ENCODE measurements at places on chromosomes 12 and 14.

GRCh38 chr14:94050231-94050880 lies 24.2 kb downstream of the OTUB2 start:
- no peak for DNase-seq

DNA sequence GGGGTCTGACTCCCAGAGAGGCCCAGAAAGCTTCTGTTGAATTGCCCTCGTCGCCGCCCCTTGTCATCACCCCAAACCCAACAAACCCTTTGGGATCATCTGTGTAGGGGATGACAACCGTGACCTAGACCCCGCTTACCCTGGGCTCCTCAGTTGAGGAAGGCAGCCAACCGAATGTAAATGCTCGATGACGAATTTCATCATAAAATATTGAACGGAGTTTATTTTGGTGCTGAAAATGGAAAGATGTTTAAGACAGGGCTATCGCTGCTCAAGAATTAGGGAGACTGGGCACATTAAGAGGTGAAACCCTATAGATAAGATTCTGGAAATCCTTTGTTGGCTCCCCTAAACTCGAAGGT lies 512 bp downstream of the ACTR10 start:
- no peak for DNase-seq

DNA sequence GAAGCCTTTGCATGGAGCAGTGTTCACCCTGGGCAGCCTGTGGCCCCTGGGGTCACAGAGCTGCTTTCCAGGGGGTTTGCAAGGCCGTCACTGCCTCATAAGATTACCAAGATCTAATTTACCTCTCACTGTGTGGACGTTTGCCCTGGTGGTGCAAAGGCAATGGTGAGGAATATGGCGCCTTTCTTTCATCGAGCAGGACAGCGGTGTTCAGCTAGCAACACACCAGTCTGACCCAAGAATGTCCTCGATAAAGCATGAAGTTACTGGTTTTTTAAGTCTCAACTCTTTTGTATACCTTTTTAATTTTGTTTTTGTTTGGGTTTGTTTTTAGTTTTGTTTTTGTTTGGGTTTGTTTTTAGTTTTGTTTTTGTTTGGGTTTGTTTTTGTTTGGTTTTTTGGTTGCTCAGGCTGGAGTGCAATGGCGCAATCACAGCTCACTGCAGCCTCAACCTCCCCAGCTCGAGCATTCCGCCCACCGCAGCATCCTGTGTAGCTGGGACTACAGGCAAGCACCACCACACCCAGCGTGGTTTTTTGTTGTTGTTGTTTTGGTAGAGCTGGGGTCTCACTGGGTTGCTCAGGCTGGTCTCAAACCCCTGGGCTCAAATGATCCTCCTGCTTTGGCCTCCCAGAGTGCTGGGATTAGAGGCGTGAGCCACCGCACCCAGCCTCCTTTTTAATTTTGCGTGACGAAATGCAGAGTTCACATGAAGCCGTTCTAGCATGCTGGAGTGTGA lies 57.9 kb downstream of the PPP2R5C start:
- peak; percentile 94 for DNase-seq

DNA sequence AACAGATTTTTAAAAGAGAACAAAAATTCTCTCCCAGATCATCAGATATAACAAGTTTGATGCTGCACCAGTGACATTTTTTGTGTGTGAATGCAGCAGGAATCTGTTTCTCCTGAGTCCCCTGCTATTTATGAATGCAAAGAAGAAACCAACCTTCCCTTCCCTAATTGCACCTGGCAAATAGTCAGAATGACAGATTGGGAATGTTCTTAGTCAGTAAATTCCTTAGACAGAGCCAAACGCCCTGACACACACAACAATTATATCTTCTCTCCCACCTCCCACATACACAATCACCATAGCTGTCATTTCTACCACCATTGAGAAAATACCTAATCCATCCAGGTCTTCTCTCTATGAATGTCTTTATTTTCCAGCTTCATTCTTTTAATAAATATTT lies 174.4 kb downstream of the ALG10B start:
- no peak for DNase-seq

DNA sequence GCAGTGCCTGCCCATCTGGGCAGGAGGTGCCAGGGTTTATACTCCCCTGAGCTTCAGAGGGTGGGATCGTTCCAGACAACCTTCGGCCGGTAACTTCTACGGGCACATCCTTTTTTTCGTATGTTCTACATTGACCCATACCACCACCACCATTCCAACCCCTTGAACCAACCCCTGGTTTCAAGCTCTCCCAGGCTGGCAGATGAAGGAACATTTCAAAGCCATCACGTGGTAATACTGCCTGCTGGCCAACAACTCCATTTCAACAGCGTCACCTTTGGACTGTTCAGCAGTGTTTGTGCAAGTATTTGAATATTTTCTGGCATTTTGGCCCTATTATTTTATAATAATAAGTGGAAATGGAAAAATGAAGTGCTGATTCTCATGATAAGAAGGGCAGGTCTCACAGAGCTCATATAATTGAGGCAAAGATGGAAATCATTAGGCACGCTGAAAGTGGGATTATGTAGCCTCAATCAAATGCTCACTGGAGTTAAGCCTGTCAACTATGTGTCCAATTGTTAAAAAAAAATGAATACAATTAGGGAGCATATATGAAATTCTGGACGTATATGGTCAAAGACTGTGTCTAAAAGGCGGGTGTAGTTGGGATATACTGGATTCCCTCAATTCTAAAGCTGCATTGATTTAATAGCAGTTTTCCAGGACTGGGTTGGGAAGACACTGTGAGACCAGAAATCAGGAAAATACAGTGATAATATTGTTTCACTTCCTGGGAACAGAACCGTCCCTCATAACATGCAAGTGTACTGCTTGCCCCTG lies 162.1 kb downstream of the ZFP36L1 start:
- no peak for DNase-seq

DNA sequence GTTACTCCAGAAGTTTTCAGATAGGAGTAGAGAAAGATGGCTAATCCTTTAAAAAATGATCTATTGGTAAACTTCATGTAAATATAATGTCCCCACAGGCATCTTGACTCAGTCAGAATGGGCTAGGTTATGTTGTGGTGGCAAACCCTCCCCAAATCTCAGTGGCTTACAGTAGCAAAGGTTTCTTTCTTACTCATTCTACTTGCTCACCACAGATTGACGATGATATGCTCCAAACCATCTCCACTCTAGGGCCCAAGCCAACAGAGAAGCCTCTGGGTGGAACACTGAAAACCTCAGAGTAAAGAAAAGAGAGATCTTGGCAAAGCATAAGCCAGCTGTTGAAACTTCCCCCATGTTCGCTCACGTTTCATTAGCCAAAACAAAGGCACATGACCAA lies 146.4 kb downstream of the EMP1 start:
- DNase-seq = no peak

GRCh38 chr14:89296281-89296745 lies 120.7 kb downstream of the FOXN3 start:
- DNase-seq = no peak
